Fibroblast of gingiva (primary cell): ENCODE measurements at places on chromosomes 1 and 21.

- peak; percentile 96 for DNase-seq
These were observed 154.2 kb downstream of the EIF4G3 start for GRCh38 chr1:21022279-21023040.

DNA sequence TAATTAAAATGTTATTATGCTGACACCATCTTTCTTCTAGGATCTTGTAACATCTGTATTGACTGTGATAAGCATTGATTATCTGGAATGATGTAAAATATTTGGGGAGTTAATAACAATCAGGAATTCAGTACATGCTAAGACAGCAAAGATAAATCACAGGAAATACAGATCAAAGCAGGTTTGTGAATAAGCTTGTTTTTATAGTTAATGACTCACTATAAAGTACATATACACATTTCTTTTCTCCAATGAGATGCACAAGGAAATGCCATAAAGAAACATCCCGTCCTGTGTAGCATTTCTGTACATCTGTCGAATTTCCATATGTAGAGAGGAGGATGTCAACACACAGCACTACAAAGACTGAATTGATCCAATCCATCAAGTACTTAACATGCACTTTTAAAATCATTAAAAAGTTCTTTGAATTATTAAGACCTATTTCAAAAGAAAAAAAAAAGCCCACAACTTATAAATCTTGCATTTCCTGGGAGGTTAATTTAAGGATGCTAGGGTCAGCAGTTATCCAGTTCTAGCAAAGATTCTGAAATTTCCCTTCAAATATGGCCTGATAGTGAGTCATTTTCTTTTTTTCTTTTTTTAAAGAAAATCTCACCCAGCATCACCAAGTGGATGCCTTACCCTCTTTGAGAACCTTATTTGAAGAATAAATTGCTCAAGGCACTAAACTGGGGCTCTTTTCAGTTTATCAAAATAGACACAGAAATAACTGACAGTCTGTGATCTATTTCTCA, 243.2 kb upstream of the NR5A2 start:
- DNase-seq: no peak

DNA sequence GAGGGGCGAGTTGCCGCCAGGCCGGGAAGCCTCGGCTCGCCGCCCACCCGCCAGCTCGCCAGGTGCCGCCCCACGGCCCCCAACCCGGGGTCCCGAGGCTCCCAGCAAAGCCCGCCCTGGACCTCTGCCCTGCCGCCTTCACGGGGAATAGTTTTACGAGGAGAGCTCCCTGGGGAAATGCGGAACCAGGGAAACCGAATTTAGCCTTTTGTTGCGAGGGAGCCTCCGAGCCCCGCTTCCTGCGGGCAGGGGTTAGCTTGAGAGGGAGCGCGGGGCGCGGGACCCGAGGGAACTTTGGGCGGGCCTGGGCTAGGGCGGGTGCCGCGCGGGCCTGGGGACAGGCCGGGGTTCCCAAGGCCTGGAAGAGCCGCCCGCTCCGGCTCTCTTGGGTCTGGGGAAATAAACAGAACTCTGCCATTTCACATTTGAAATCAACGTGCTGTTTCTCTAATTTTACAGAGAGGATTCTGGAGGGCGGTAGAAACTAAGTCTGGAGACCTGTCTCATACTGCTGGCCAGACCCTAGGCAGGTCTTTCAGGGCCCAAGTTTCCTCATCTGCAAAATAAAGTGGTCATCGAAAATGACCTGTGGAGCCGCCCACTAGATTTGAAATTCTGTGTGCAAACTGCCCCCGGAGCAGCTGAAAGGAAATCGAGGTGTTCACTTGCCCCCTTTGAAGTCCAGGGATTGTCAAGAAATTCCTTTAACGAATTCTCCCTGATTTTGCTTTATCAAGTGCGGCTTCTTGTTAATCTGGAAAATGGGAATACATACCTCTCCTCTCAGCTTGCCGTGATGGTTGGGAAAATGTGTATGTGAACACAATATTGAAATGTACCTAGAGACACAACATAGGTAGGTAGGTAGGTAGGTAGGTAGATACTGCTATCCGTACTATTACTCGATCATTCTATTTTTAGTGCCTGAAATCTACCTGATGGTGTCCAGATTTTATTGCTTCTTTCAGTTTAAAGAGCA, 749 bp upstream of the GLUL start:
- peak; percentile 58 for DNase-seq

DNA sequence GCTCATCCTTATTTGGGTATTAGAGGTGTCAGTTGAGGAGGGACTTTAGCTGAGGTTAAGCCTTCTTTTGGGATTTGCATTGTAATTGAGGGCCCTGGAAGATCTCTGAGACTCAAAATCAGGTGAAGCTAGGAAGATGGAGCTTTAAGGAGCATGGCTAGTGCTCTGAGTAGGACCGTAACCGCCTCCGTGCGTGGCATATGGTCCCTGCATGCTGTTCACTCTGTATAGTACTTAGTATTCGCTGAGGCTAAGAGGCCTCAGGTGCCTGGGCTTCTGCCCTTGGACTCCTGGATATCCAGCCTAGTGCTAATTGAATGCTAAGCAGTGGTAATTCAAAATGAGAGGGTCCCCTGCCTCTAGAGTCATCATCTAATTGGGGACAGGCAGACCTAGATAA, 22.5 kb downstream of the NSUN4 start:
- no peak for DNase-seq

- DNase-seq: peak; percentile 67
These were observed 90.5 kb downstream of the EDEM3 start for GRCh38 chr1:184664042-184664660.

GRCh38 chr1:187078321-187078720, 249.6 kb downstream of the PLA2G4A start:
- no peak for DNase-seq

DNA sequence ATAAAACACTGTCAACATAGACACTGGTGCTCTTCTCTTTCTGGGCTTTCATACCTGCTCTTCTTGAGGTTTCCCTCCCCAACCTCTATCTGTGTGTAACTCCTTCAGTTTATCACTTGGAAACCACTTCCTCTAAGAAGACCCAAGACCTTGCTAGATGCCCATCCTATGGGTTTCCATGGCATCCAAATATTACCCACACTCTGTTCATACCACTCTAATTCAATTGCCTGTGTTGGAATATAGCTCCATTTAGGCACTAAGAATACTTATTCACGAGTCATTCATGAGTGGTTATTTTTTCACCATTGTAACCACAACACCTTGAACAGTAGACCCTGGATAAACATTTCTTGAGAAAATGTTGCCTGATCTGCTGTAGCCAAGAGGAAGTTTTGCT, 231.1 kb upstream of the SGIP1 start:
- DNase-seq: no peak

DNA sequence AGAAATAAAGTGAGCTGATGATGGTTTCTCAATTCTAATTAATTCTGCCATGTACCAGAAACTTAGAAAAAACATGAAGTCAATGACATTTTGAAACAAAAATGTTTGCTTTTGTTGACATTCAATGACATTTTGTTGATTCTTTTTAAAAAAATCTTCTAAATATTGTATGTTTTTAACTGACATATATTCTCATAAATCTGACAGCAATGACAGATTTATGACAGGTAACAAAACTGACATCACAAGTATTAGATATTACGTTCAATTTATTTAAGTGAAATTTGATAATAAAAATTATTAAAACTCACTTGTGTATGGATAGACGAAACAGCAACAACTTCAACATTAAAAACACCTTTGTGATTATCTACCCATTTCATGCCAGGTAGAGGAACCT, 36.0 kb upstream of the ANGPTL3 start:
- no peak for DNase-seq

DNA sequence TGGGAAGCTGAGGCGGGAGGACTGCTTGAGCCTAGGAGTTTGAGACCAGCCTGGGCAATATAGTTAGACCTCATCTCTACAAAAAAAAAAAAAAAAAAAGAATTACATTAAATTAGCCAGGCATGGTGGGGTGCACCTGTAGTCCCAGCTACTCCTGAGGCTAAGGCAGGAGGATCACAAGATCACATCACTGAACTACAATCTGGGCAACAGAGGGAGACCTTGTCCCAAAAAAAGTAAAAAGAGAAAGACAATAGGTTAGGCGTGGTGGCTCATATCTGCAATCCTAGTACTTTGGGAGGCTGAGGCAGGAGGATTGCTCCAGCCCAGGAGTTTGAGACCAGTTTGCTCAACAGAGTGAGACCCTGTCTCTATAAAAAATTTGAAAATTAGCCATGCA, 130.3 kb downstream of the TIAM1 start:
- DNase-seq: no peak

GRCh38 chr21:36608897-36609225, 90.1 kb upstream of the SIM2 start:
- no peak for DNase-seq

DNA sequence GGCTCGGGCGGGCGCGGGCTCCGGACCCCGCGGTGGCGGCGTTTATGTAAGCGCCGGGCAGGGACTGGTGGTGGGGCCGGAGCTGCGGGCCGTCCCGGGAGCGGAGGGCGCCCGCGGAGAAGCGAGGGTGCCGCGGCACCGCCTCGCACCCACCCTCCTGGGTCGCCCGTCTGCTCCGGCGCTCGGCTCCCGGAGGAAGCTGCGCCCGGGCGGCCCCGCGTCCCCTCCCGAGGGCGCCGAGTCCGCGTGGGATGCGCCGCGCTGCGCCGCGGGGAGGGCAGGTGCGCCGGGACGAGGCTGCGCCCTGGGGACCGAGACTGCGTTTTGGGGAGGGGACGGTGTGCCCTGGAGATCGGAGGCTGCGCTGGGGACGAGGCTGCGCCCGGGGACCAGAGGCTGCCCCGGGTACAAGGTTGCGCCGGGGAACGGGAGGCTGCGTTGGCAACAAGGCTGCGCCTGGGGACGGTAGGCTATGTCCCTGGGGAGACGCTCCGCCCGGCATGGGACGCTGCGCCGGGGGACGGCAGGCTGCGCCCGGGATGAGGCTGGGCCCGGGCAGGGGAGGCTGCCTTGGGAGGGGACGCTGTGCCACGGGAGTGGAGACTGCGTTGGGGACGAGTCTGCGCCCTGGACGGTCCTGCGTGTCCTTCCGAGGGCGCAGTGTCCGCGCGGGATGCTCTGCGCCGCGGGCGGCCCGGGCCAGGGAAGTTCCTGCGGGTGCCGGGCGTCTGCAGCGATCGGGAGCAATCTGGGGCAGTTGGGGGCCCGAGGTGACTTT, 627 bp downstream of the ADARB1 start:
- no peak for DNase-seq

- DNase-seq: peak; percentile 29
These were observed 9.0 kb upstream of the FAM131C start for GRCh38 chr1:16082283-16083038.

DNA sequence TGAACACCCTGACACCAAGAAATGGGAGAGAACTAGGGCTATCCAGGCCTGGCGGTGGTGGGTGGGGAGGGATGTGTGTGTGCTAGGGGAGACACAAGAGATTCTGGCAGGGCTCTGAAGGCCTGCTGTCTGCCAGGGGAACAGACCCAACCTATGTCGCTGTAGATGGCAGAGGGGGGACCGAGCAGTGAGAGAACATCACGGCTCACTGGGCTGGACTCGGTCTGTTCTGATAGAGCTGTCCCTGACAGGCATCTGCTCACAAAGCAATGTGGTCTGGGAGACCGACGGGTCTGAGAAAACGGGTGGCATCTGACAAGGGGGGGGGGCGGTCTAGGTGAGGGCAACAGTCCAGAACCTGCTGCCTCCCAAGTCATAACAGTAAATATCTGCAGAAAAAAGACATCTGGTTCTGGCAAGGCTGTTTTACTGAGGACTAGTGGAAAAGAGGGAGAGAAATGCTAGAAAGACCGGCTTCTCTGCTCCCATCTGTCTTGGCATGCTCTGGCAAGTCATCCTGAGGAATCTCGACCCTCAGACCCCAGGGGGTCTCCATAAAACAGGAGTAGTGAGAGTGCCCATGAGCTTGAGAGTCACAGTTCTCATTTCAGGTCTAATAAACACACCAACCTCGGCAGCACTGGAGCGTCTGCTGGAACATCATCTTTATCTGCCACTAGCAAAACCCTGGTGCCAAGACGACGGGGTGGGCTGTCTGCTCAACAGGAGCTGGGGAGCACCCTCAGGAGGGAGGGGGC, 36.5 kb downstream of the SLC66A1 start:
- no peak for DNase-seq

DNA sequence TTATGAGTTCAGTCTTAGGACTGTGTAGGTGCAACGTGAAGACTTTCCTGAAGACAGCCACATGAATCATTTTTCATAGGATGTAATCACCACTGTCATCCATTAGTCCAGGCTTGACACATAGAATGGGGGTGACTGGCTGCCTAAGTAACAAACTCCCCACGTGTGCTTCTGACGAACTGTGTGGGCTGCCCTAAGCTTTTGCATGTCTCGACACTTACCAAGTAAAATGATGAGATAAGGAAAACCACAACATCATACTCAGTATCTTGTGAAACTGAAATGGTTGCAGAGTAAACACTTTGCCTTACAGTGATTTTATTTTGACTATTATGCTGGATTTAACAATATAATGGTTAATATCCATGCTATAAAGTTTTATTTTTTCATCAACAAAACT, 19.5 kb downstream of the ERG start:
- no peak for DNase-seq

DNA sequence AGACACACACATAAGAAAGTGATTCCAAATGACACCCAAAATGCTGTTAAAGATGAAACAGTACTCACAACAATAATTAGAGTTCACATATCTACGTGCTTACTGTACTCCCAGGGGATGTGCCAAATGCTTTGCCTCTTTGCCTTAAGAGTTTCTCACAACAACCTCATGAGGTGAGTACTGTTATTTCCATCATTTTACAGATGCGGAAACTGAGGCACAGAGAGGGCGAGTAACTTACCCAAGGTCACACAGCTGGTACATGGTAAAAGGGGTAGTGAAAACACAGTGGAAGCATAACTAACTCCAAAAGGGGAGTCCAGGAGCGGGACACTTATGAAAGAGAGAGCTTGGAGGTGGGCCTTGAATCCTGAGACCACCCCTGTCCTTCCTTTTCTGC, 171.8 kb downstream of the ACTL8 start:
- no peak for DNase-seq

GRCh38 chr21:39386194-39386593, 37.3 kb upstream of the HMGN1 start:
- DNase-seq: peak; percentile 3

- DNase-seq: no peak
These were observed 7.0 kb downstream of the TMPRSS3 start for GRCh38 chr21:42388740-42389448.

DNA sequence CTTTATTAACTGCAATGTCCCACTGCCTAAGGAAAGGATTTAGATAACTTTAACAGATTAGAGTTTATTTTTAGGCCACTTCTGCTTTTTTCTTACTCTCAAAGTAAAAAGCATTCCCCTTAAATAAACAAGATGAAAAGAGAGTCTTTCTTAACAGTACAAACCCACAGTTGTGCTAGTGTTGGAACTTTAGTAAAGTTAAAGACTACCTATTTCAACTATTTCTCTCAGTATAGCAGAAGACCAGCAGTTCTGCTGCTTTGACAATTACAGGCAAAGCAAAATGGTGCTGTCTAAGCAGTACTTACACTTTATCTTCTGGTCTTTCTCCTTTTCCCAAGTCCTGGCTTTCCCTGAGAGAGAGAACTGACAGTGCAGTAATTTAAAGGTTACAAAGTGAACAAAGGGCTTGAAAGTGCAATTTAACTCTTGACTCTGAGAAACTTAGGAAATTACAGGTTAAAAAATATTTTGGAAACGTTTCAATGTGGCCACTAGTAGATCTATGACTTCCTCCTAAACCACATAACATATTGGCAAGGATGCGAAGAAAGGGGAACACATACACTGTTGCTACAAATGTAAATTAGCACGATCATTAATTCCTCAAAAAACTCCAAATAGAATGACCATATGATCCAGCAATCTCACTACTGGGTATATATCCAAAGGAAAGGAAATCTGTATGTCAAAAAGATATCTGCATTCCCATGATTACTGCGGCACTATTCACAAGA, 135.4 kb upstream of the POGK start:
- no peak for DNase-seq

GRCh38 chr1:13624526-13624925, 40.9 kb downstream of the PDPN start:
- DNase-seq: no peak
